Dermis microvascular lymphatic vessel endothelial cell (primary cell): ENCODE measurements at places on chromosomes 6 and 20. TPM values are rescaled to one million over a fixed set of nuclear protein-coding genes. Genes with fewer than 3 reads are reported as not detected.

Gene ZNF311
- total RNA-seq, result under 0.01 and 0.13 TPM in 2 replicates

Gene CST5
- not detected in 2 replicates for total RNA-seq

Gene MCCD1
- not detected in 2 replicates for total RNA-seq

Gene GCNT2
- 46.5 and 57.8 TPM in 2 replicates for total RNA-seq

Gene TRIM31
- not detected in 2 replicates for total RNA-seq

Gene IPCEF1
- total RNA-seq, result 2.1 and 3.2 TPM in 2 replicates

Gene MUCL3
- not detected in 2 replicates for total RNA-seq

Gene CNR1
- under 0.01 TPM in 1 of 2 replicates, not detected in the other for total RNA-seq

Gene MEP1A
- total RNA-seq, result not detected in 2 replicates

Gene SLC17A1
- not detected in 2 replicates for total RNA-seq

Gene DEF6
- 0.51 and 0.63 TPM in 2 replicates for total RNA-seq

Gene PLEKHG1
- 19.8 and 26.3 TPM in 2 replicates for total RNA-seq

Gene SRMS
- total RNA-seq, result not detected in 2 replicates
